ENCODE measurements at places on chromosomes 6 and 20.

DNA sequence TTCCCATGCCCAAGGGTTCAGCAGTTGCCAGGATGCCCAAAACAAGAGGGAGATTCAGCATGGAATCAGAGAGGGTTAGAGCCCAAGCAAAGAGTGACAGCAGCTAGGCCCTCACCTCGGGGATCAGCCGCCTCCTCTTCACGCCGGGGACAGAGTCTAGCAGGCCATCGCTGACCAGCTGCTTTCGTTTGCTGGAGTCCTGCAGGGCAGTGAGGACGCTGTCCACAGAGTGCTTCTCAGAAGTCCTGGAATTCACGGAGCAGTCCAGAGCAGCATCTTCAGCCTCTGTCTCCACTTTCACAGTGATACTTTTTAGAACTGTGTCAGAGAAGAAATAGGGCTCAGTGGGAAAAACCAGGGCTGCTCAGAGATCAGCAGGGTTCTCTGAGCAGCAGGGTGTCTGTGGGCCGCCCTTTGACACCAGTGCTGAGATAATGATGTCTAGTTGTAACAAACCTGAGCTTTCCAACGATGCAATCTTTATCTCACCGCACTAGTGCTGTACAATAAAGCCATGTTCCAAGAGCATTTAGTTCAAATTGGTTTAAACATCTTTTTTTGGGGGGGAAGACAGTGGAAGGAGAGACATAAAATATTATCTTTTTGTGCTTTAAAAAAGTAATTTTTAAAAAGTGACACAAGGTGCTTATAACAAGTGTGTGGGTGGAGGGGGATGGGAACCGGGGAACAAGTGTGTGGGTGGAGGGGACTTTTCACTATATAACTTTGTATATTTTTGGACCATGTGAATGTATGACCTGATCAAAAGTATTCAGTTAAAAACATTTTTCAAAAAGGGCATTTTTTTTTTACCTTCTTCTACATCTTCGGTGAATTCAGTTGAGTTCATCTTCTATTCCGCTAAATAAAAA is 16.6 kb downstream of the BEND3 start:
- no peak for DNase-seq

DNA sequence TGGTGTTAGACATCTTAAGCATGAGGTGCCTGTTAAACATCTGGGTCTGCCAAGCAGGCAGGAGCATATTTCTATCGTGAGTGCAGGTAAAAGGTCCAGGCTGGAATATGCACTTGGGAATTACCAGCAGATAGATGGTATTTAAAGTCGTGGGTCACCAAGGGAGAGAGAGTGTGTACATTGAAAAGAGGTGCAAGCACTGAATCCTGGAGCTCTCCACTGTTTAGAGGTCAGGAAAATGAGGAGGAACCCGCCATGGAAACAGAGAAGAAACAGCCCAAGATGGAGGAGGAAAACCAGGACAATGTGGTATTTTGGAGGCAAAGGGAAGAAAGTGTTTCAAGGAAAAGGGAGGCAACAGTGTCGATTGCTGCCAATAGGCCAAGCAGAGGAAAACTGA is 46.4 kb downstream of the TNFRSF21 start:
- DNase-seq: no peak

DNA sequence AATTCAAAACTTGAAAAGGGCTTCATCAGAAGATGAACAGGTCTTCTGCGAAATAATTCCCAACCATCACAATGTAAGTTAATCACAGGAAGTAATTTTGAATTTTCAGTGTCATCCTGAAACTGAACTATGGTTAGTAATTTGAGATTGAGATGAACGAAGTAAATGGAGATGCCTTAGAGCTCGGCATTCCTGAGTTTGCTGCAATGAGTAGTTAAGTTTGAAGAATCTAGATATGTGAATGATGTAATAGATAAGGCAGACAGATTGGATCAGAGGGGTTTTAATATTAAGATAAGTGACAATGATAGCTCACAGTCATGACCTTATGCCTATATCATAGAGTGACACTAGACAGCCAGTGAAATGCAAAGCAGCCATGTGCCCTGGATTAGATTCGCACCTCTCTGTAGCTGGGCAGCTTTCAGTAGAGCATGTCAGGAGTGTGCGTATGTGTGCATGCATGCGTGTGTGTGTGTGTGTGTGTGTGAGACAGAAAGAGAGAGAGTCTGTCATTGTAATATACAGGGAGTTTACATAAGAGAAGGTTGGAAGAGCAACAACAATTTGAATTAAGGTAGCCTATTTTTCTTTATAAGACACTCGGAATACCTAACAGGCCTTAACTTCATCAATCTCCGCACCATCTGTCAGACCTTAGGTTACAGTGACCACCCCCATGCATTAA is 233.0 kb downstream of the GMPR start:
- no peak for DNase-seq

- no peak for DNase-seq
These were observed 33.2 kb upstream of the VEGFA start for GRCh38 chr6:43736844-43737243.

DNA sequence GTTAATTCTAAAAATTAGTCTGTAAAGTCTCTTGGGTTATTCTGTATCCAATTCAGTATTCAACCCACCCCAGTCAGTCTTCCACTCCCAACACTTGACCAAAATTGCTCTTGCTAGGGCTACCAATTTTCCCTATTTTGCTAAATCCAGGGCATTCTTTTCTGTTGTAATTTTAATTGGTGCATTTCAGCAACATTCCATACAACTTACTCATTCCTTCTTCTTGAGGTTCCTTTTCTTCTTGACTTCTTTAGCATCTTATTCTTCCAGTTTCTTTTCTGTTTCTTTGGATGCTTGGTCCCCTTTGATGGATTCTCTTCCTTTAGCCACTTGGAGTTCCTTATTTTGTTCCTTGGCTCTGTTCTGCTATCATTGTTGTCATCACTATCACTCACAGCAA is 11.2 kb upstream of the GRM1 start:
- no peak for DNase-seq

GRCh38 chr20:20391766-20392165 is 23.9 kb downstream of the INSM1 start:
- DNase-seq: no peak

DNA sequence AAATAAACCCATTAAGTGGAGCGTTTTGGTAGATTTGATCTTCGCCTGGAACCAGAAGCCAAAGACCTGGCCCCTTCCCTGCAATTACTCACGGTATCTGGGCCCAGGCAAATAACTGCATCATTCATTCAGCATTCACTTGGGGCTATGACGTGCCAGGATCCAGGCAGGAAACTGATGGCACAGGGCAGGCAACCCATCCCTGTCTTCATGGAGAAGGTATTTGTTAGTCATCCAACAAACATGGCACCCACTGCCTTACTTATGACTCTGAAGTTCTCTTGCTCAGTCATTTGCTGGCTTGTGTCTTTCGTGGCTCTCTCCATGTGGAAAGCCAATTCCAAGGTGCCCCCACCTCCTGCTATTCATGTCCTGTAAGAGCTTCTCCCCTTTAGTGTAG is 232.4 kb downstream of the BMP7 start:
- DNase-seq: no peak

DNA sequence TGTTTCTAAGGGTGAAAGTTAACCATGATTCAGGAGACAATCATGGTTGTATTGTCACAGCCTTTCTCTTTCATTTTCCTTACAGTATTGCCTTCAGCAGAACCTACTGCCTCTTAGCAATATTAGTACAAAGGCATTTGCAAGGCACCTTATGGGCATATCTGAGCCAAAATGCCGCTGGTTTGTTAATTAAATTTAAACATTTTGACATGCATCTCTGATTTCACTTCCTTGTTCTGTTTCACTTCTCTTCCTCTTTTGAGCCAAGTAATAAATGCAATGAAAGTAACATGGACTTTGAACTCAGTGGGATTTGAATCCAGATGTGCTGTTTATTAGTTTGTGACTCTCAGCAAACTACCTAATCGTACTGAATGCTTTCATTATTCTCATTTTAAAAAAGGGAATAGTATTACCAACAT is 467.4 kb upstream of the CITED2 start:
- DNase-seq: no peak

- DNase-seq: no peak
These were observed 146.1 kb upstream of the C6orf118 start for GRCh38 chr6:165455488-165455887.
